Gastroesophageal sphincter (tissue), 4 donors: ENCODE measurements at places on chromosomes 3 and 15.
A peak's percentile ranks its signal among the peaks of the same experiment; 100 is the strongest.

DNA sequence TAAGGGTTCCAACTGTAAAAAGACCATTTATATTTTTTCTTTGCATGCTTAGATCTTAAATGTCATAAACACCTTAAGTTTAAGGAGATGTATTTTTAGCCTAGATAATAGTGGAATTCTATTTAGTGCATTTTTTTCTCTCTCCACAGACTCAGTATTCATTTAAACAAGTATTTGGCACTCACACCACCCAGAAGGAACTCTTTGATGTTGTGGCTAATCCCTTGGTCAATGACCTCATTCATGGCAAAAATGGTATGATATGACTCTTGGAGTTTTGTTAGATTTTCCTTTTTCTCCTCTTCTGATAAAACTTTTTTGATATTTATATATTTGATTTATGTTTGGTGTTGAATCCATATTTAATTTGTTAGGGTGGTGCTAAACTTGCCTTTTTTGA is 7.3 kb downstream of the KIF23 start:
- no peaks in the 10 kb centered on the region for H3K4me1 ChIP-seq
- no peak overlapping the region for H3K27ac ChIP-seq
- no peaks in the 10 kb centered on the region for H3K36me3 ChIP-seq

DNA sequence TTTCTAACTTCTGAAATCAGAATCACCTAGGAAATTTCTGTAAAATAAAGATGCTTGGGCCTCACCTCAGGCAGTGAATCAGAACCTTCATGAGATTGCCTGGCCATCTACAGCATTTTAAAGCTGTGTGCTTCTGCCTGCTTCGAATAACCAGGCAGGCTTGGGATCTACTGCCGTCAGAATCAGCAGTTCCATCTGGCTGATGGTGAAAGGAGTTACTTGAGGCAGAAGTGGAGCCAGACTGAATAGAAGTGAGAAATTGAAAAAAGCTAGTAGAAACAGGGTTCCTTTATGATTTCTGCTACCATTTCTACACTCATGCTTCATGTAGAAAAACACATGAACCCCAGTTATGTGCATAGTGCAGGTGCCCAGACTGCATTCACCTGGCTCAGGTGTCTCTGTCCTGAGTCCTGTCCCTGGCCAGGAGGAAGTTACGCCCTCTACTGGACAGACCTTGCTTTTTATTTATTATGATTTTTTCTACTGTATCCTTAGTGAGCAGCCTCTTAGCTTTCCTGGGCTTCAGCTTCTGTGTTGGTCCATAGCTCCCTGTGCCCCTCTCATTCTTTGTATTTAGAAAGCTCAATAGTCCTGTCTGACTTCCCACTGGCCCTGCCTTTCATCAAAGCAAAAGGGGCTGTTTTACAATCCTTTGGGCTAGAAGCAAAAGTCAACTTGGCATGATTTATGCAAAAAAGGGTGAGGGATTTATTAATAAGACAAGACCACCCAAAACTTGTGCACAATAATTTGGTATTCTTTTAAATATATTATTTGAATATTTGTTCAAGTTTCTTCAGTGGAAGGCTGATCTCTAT is 200.8 kb upstream of the GOLGA6L4 start:
- no peak overlapping the region for H3K4me3 ChIP-seq
- no peaks in the 10 kb centered on the region for H3K4me1 ChIP-seq
- no peak for ATAC-seq
- no peaks in the 10 kb centered on the region for H3K36me3 ChIP-seq

- H3K36me3 ChIP-seq, result no peaks in the 10 kb centered on the region
- H3K27ac ChIP-seq, result no peak overlapping the region
- H3K27me3 ChIP-seq, result peaks cover 4% of the 10 kb centered on the region
- no peaks in the 10 kb centered on the region for H3K4me1 ChIP-seq
Measured at GRCh38 chr3:34851137-34851536, 788.2 kb upstream of the ARPP21 start.

GRCh38 chr3:165210132-165210531 is 13.9 kb upstream of the SLITRK3 start:
- no peaks in the 10 kb centered on the region for H3K27me3 ChIP-seq
- H3K27ac ChIP-seq, result peak overlapping the region; percentile 77

DNA sequence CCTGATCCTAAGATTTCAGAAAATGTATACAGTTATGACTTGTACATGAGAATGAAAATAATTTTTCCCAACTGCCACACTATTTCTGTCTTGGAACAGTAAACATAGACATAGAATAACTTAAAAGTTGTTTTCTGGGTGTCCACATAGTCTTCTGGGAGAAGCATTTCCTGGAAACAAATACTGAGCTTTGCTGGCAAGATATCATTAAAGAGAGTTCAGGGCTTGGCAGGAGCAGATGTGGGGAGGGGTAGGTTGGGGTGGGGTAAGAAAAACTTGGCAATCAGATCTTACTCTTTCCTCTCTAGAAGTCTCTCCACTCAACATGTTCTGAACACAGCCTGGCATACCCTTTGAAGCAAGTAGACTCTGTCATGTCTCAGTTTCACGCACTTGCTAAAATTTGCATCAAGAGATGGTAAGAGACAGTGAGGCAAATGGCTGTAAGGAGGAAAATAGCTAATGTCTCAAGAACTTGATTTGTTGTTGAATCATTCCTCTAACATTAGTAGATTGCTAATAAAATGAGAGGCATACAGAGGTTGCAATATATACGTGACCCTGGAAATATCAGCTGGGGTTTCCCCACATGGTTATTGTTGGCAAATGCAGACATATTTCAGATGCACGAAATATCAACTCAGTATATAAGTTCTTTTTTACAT is 27.3 kb upstream of the ABI3BP start:
- no peaks in the 10 kb centered on the region for H3K36me3 ChIP-seq
- no peaks in the 10 kb centered on the region for H3K27me3 ChIP-seq
- H3K27ac ChIP-seq, result no peak overlapping the region
- no peak for ATAC-seq
- H3K4me3 ChIP-seq, result no peak overlapping the region
- H3K4me1 ChIP-seq, result no peaks in the 10 kb centered on the region

DNA sequence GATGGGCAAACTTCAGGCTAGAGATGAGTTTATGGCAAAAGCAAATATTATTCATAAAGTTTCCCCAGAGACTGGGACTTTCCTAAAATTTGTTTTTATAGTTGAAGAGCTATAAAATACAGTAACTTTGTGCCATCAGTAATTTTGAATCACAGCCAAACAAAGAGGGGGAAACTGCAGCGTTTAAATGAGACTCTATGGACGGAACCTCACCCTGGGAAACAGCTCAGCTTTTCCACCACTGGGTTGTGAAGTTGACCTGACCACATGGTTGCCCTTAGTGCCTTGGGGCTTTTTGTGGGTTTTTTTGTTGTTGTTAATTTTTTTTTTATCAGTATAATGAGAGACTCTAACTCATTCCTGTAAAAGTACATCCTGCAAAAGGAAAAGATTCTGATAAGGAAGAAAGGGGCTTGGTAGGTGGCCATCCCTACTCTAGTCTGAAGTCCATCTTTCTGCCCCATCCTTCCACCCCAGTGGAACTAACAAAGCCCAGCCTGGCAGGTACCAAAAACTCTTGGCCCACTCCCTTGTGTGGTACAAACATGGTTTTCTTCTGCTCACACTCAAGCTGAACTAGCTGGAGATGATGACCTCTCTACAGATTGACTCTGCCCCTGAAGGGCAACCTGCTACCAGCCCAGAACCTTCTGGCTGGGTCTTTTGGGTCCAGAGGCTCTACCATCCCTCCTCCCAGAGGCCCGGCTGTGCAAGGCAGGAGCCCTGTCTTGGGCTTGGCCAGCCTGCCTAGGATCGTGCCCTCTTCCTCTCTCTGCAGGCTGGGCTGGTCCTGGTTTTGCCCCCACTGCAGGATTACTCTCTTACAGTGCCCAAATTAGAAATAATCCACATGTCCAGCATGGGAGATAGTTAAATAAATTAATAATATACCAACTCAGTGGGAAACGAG is 41.2 kb downstream of the RLBP1 start:
- H3K36me3 ChIP-seq, result peaks cover 84% of the 10 kb centered on the region
- no peak overlapping the region for H3K27ac ChIP-seq
- ATAC-seq, result no peak
- no peak overlapping the region for H3K4me3 ChIP-seq

- no peak overlapping the region for H3K27ac ChIP-seq
- H3K27me3 ChIP-seq, result no peaks in the 10 kb centered on the region
- H3K4me3 ChIP-seq, result no peak overlapping the region
- no peak for ATAC-seq
Measured at GRCh38 chr15:62845241-62846126, 197.1 kb upstream of the TPM1 start.

- H3K36me3 ChIP-seq, result peaks cover 10% of the 10 kb centered on the region
- ATAC-seq, result peak; percentile 4
- H3K4me1 ChIP-seq, result peaks cover 24% of the 10 kb centered on the region
- peak overlapping the region; percentile 73 for H3K4me3 ChIP-seq
- H3K27ac ChIP-seq, result no peak overlapping the region
Measured at GRCh38 chr3:15065550-15066007, 464 bp upstream of the MRPS25 start.

DNA sequence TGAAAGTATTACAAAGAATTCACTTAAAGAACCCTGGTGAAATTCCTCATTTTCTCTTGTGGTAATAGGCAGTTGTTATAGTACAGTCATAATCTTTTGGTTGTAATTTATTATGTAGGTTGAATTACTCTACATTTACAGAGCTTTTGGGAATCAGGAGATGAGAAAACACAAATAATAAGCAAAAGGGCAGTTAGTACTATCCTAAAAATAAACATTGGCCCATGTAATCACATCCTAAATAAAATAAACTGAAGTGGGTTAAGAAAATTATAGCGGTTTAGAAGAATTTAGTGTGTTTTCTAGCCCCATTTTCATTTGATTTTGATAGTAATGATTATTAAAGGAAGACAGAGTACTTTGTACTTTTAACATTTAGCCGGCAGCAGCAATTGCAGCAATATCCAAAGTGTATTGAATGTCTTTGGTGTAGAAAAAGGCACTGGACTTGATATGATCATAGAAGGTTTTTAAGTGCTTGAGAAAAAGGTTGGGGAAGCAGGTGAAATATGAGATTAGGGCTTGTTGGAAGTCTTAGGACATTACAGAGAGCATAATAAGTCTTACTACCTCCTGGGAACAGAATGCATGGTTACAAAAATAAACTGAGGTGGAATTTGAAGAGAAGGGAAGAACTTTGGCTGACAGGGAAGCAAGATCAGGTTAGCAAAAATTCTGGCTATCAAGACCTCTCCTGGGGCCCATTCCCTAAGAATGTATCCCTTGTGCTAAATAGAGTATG is 79.9 kb downstream of the MBNL1 start:
- peak overlapping the region; percentile 46 for H3K27ac ChIP-seq
- no peaks in the 10 kb centered on the region for H3K27me3 ChIP-seq
- ATAC-seq, result no peak
- no peak overlapping the region for H3K4me3 ChIP-seq

- no peaks in the 10 kb centered on the region for H3K36me3 ChIP-seq
- peaks cover 3% of the 10 kb centered on the region for H3K4me1 ChIP-seq
- no peaks in the 10 kb centered on the region for H3K27me3 ChIP-seq
- H3K4me3 ChIP-seq, result no peak overlapping the region
Measured at GRCh38 chr3:138587374-138587773, 6.7 kb downstream of the CEP70 start.

DNA sequence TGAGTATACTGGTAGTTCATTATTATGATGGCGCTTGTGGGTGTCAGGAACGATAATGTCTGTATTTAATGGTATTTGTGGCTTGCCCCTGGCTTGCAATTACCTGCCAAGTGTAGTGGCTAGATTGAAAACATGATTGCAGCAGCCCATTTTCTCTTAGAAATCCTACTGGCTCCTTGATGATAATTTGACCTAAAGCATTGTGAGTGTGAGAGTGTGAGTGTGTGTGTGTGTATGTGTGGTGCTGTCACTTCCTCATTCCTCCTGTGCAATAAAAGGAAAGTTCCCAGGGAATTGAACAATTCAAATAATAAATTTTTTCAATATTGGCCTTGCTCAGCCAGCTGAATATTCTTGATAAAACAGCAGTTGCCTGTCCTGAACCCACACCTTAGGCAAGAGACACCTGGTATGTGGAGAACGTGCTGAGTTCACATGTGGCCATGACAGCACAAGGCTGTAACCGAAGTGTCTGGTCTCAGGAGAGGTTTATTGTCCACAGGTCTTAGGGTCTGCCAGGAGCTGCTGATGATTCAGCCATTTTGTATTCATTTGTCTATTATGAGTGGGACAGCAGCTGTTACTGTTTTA is 193.3 kb downstream of the CD47 start:
- H3K27ac ChIP-seq, result no peak overlapping the region
- H3K4me3 ChIP-seq, result no peak overlapping the region
- peaks cover 11% of the 10 kb centered on the region for H3K4me1 ChIP-seq
- H3K36me3 ChIP-seq, result no peaks in the 10 kb centered on the region
- H3K27me3 ChIP-seq, result no peaks in the 10 kb centered on the region

DNA sequence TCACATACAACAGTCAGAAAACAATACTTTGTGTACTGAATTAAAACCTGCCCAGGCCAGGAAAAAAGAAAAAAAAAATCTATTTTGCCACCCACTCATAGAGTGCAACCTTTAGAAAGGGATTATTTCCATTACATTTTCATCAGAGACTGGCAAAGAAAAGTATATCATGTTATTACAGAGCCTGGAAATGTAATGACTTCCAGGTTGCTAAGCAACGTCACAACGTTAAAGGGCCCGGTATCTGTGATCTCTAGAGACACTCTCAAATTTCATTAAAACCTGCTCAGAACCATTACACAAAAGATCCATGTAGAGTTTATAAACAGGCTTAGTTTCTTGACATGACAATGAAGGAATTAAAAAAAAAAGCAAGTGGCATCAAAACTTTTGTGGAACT is 170.5 kb downstream of the CTNNB1 start:
- no peaks in the 10 kb centered on the region for H3K36me3 ChIP-seq
- H3K27me3 ChIP-seq, result no peaks in the 10 kb centered on the region
- no peak for ATAC-seq
- no peak overlapping the region for H3K4me3 ChIP-seq
- H3K4me1 ChIP-seq, result no peaks in the 10 kb centered on the region

DNA sequence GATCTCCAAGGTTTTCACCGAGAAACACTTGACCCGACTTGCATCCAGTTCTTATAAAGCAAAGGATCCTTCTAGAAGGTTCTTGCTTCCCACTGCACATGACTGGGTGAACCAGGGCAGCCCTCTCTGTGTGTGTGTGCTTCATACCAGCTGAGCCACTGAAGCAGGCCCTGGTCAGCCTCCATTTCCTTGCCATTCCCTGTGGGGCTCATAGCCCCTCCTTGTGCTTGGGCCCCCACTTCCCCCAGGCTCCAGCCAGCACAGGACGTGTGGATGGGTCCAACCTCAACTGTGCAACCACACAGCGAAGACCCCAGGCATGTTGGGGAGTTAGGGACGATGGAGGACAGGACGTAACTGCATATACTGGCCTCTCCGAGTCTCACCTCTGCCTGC is 15.5 kb downstream of the KLF15 start:
- peaks cover 3% of the 10 kb centered on the region for H3K4me1 ChIP-seq
- H3K27ac ChIP-seq, result no peak overlapping the region
- no peaks in the 10 kb centered on the region for H3K27me3 ChIP-seq
- H3K4me3 ChIP-seq, result no peak overlapping the region

DNA sequence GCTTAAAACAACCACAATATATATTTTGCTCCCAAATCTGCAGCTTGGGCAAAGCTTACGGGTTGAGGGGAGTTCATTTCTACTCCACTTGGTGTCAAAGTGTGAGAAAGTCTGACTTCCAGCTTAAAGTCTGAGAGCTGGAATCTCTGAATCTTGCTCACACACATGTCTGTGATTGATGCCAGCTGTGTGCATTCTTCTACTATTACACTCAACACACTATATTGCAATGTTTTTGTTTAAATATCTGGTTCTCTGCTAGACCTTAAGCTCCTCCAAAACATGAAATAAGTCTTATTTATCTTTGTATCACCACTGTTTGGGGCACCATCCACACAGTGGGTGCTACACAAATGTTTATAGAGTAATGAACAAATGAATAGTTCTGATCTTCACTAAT is 36.7 kb upstream of the SECISBP2L start:
- ATAC-seq, result no peak
- H3K27me3 ChIP-seq, result no peaks in the 10 kb centered on the region
- no peaks in the 10 kb centered on the region for H3K36me3 ChIP-seq
- H3K4me3 ChIP-seq, result no peak overlapping the region
- no peak overlapping the region for H3K27ac ChIP-seq
- no peaks in the 10 kb centered on the region for H3K4me1 ChIP-seq
